CD4-positive, alpha-beta T cell treated with Interleukin-12 subunit alpha and Interleukin-12 subunit beta, for 1 hour (primary cell): ENCODE measurements at places on chromosomes 5 and 9.

- DNase-seq, result no peak
Measured at GRCh38 chr5:119785057-119785456, 155.7 kb downstream of the FAM170A start.

DNA sequence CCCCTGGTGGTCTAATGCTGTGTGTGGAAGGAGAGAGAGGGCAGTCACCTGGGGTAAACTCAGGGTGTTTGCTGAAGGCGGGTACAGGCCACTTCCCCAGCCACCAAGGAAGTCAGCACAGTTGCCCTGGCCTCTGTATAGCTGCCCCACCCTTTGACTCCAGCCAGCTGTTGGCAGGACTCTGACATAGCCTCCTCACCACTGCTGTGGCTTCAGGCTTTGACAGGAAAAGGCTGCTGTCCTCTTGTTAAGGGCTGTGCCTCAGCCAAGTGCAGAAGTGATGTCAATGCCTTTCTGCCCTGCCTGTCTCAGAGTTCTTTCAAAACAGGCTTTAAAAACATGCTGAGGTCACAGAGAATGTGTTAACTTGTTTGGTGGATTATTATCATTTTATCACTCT, 487.2 kb upstream of the KLF4 start:
- peak; percentile 12 for DNase-seq

DNA sequence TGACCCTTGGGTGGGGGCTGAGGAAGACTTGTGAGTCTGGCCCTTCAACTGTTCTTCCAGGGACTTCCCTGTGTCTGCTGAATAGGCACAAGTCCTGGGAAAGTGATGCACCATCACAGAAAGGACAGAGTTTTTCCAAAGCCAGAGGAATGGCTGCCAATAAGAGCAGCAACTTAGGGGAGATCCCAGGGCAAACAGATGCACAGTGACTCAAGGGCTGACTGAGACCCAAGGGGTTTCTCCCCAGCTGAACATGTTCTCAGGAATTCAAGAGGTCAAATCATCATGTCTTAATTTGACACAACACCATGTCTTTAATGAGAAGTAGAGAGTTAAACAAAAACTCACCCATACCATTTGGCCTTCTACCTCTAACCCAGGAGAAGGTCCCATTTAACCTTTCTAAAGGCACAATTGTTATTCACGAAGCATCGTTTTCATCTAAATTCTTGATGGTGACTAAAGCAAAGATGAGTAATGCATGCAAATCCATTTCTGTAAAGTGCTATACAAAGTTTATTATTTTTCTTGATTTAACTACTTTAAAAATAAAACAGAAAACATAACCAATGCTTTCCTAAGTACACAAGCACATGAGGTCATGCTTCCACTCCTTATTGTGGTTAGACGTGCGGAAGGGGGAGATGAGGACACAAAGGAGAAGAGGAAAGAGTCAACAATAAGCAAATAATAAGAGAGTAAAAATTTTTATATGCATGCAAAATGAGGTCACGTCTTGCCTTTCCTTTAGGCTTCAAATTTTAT, 324.1 kb downstream of the PLK2 start:
- no peak for DNase-seq

- DNase-seq, result no peak
Measured at GRCh38 chr5:172853355-172853975, 19.4 kb downstream of the ERGIC1 start.

DNA sequence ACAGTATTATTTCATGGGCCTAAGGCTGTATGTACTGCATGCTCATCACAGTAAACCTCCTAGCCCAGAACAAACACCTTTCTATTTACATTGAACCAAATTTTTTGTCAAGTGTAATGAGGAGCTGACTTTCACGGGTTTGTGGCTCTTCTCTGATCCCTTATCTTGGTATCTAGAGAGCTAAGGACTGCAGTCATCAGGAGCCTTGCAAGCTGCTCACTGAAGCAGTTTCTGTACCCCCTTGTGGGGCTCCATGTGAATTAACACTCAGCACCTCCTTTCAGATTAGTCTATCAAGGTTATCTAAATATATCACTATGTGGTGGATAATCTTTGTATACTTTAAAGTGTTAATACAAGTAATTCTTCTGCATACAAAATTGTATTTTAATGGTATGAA, 108.2 kb downstream of the AUH start:
- DNase-seq, result peak; percentile 46

- DNase-seq, result no peak
Measured at GRCh38 chr5:37833990-37834389, 5.9 kb downstream of the GDNF start.

GRCh38 chr5:84281383-84281782, 103.3 kb downstream of the EDIL3 start:
- no peak for DNase-seq

DNA sequence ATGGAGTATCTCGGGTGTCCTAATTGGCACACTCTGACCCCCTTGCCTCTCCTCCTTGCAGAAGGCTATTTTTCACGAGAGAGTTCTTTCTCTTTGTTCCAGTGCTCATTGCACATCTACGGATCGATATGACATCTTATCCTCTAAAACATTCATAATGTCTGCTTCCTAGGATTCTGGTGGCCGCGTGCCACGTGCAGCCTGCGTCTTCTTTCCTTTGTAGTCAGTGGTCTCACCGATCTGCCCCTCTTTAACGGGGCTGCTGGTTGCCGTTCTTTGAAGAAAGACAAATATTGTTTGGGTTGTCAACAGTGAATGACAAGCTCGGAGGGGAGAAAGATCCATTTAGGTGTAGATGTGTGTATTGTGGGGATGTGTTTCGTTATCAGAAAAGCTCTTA, 252.4 kb upstream of the WWC1 start:
- DNase-seq, result no peak

DNA sequence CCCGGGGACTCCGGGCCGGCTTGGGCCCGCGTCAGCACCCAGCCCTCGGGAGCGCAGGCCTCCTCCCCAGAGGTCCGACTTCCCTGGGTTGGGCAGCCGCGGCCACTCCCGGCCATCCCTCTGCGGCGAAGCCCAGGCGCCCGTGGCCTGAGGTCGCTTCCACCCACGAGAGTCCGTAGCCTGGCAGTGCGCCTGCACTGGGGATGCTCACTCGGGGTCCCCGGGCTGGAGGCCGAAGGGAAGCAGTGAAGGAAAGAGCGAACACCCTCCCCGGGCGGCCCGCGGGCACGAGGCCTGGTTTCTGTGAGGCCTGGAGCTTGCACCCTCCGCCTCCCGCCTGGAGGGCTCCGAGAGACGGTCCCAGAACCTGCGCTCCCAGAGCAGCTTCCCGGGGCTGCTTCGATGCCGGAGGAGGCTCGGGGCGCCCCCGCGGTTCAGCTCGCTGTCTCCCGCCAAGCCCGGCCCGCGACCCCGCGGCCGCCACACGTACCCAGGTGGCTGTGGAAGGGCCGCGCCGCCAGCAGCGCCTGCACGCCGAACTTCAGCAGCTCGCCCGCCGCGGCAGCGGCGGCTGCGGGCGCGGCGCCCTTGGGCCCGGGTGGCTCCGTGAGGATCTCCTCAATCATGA, 607 bp downstream of the BARX1 start:
- no peak for DNase-seq

- DNase-seq, result no peak
Measured at GRCh38 chr9:35651956-35652828, 1.5 kb upstream of the SIT1 start.
